Motor neuron (in vitro differentiated cells): ENCODE measurements at places on chromosomes 4 and X. TPM values are rescaled to one million over a fixed set of nuclear protein-coding genes. Genes with fewer than 3 reads are reported as not detected.
A peak's percentile ranks its signal among the peaks of the same experiment; 100 is the strongest.

GRCh38 chr4:176377780-176378179 lies 58.0 kb downstream of the SPCS3 start:
- peak; percentile 36 for ATAC-seq

DNA sequence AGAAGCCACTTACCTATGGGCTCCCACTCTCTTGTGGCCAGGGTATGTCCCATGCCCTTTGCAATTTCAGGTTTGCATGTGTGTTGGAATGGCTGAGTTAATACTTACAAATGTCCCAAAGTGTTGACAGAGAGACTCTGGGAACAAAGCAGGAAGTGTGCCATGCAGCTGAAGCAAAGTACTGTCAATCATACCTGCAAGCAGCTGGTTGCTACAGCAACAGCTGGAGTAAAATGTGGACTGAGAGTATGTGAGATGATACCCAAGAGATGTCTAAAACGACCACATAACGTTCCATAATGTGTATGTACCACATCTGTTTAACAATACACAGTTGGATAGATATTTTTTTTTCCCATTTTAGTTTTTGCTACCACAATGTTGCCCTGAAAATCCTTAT lies 82.8 kb upstream of the CAMK2D start:
- no peak for ATAC-seq

DNA sequence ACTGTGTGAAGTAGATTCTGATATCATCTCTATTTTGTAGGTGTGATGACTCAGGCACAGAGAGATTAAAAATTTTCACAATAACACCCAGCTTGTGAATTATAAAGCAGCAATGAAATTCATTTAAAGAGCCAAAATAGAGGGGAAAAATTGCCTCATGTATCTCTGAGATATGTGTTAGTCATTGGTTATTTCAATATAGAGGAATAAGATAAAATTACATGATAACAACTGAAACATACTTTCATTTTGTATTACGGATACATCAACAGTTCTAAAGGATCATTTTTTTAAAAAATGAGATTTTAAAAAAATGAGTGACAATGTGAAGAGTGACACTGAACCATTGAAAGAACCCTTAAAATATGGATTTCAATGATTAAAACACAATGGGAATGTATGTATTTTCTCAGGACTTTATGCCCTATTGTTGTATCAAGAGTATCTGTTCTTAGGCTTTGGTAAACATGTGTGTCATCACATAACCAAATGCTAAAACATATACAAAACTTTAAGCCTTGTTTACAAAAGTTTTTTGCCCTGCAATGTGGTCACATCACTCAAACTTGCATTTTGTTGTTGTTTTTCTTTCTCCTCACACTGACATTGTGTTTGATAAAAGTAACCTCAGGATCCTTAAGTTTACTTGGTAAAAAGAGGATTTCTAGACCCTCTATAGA lies 221.3 kb downstream of the ANTXR2 start:
- no peak for ATAC-seq

CORIN gene
- 1.5 and 1.6 TPM in 2 replicates for total RNA-seq

PLP1 gene
- 0.70 TPM in 1 of 2 replicates, not detected in the other for total RNA-seq

VMA21 gene
- 60.4 and 60.7 TPM in 2 replicates for total RNA-seq
